NCI-H510A (cell line): ENCODE measurements at places on chromosomes 11 and 22.

DNA sequence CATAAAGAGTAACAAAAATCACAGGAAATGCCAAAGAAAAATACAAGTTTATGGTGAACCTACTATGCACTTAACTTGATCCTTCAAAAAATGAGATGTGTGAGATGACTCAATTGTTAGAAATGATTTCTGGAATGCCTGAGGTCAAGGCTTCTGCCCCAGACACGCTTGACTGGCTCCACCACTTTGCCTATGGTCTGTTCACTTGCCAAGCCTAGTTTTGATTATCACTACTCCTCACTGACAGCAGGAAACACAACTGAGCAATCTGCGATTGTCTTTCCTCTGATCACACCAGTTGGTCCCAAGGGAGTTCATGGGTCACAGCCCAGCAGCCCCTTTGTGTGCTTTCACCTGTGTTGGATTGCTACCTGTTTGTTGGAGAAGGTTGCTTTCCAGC, 20.6 kb upstream of the PRDM10 start:
- DNase-seq: no peak

DNA sequence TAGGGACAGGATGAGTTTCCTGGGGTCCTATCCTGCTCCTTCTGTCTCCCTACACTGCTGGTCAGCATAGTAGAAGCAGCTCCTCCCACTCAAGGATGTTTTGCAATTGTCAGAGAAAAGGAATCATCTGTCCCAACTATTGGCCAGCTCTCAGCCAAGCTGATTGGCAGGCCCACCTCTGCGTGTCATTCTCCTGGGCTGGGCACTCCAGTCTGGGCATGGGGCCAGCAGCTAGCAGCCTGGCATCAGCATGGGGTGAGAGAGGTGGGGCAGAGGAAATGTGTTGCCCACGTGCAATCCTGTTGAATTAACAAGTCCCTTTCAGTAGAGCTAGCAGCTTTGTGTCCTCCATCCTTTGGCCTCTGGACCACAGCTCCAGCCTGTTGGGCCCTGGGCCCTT, 14.1 kb downstream of the ANKK1 start:
- DNase-seq: peak; percentile 87

DNA sequence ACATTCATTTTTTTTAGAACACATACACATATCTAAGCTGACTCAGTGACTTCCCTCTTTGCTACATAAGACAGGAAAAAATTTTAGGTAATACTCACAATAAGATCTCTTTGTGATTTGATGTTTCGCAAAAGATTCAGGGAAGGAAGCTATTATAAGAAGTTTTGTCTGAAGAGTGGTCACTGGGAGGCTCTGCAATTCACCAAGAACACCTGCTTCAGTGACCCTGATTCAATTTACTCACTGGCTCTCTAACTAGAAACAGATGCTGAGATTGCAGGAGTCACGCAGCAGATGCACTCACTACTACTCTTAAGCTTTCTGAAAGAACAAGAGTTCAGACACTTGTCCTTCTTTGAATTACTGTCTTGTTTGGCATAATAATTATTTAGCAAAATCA, 193.6 kb upstream of the DDI1 start:
- no peak for DNase-seq

- no peak for DNase-seq
These were observed 21.6 kb downstream of the RTN4R start for GRCh38 chr22:20246368-20247009.

DNA sequence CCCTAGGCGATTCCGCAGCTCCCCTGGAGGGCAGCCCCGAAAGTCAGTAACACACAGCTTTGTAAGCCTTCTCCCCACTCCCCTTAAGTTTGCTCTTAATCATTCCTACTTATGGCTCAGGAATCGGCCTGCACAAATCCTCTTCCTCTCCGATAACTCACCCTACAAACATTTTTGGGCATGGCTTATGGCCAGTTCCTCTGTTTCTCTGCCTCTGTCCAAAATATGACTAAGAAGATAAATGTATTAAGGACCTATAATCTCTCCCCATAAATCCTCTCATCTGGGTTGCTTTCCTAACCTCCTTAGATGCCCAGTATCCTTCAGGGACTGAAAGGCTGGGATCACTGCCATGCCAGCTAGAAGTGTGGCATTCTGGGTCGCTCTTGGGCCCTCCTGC, 41.0 kb downstream of the PAMR1 start:
- no peak for DNase-seq

- DNase-seq: no peak
These were observed 113.2 kb downstream of the ATG16L2 start for GRCh38 chr11:72927380-72927779.

DNA sequence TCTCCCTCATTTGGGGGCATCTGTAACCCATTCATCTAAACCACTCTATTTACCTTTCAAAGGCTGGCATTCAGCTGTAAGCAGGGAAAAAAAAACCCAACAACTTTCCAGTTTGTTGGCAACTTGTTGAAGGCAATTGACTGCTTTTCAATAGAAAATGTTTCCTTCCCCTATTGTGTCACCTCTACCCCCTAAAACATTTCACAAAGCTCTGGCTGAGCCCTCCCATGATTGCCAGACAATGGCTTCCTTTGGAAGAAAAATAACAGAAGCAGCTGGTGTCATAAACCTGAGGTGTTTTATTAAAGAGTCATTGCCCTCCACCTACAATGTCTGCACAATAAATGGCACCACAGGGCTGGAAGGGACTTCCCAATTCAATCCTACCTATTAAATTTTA, 22.1 kb upstream of the PSMA1 start:
- no peak for DNase-seq

DNA sequence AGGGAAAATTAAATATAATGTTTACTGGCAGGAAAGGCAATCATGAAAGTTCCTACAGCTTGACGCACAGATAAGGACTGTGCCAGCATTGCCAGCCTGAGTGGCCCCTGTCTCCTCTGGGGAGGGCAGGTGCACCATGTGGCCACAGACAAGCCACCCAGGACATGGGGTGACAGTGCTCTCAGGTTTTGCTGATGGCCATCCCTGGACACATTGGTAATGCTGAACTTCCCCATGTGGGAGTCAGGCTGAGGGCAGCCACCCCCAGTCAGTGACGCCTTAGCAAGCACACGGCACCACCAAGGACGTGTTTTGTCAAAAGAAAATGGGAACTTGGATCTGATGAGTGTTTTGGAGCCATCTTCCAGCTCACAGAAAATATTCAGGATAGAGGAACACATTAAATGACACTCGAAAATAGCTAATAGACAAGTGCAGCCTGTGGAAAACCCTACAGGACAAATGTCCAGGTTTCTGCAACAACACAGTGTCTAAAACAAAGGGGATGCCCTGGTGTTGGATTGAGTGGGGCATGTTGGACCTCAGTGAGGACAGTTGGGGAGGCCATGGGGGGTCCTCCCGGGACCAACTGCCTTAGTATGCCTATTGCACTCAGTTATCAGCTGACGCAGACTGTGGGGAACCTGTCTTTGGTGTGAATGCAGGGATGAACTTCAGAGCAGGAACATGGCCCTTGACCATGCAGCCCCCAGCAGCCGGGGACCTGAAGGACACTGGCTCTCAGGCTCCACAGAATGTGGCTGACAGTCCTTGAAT, 1450.5 kb downstream of the BRD1 start:
- no peak for DNase-seq

DNA sequence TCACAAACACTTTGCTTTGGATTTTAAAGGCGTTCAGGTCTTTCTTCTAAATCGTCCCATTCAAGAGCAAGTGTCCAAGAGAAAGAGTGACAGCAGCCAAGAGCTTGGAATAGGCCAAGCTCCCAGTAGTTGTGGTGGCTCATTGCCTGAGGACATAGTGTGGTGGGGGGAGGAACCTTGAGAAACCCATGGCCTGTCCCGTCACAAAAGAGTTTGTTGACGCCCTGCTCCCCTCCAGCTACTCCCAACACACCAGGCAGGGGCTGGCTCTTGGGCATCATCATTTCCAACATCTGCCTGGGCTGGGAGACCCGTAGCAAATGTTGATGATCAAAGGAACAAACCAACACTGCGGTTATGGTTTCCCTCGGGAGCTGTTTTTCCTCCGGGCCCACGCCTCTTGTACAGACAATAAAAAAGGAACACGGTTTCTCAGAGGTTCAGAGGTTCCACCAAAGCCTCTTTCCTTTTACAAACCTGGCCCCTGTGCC, 20.8 kb downstream of the FADS3 start:
- no peak for DNase-seq

GRCh38 chr22:22692707-22693530, 48.5 kb downstream of the GGTLC2 start:
- DNase-seq: peak; percentile 30

DNA sequence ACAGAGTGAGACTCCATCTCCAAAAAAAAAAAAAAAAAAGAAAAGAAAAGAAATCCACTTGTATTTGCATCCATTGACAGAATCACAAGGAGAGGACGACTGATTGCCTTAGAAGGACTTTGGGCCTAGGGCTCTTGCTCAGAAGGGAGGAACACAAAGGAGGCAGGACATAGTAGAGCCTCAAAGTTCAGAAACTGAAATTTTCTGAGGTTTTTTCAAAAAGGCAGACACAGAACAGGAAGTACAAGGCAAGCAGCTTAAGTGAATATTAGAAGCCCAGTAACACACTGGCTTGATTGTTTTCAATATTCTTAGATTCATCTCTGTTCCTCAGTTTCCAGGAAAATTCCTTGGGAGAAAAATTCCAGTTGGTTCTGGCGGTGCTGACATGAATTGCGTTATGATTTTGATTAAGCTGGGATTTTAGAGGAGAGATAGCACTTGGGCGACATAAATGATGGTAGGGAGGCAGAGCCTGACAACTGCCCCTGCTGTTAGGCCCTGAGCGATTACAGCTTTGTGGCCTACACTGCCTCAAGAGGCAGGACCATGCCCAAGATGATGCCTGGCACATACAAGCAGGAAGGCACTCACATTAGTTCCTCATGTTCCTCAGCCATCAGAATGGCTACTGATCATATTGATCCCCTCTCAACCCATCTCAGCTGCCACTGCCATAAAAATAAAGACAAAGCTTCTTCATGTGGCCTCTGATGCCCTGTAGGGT, 15.3 kb downstream of the CLPB start:
- no peak for DNase-seq

DNA sequence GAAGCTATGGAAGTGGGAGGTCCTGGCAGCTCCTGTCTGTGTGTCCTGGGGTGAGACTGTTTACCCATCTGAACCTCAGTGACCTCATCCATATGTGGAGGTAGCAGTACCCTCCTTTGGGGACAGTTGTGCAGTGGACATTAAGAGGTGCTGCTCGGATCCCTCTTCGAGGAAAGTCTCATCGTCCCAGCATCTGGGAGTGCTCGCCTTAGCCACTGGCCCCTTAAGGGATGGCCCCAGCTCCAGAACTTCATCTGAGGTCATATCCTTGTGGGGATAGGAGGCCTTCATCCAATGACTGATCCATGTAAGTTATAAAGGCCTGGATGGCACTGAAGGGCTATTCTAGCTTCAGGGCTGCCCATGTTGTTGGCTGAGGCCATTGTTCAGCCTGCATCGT, 538.1 kb downstream of the MIAT start:
- DNase-seq: no peak

GRCh38 chr11:118684187-118684586, 4.7 kb upstream of the TREH start:
- no peak for DNase-seq

DNA sequence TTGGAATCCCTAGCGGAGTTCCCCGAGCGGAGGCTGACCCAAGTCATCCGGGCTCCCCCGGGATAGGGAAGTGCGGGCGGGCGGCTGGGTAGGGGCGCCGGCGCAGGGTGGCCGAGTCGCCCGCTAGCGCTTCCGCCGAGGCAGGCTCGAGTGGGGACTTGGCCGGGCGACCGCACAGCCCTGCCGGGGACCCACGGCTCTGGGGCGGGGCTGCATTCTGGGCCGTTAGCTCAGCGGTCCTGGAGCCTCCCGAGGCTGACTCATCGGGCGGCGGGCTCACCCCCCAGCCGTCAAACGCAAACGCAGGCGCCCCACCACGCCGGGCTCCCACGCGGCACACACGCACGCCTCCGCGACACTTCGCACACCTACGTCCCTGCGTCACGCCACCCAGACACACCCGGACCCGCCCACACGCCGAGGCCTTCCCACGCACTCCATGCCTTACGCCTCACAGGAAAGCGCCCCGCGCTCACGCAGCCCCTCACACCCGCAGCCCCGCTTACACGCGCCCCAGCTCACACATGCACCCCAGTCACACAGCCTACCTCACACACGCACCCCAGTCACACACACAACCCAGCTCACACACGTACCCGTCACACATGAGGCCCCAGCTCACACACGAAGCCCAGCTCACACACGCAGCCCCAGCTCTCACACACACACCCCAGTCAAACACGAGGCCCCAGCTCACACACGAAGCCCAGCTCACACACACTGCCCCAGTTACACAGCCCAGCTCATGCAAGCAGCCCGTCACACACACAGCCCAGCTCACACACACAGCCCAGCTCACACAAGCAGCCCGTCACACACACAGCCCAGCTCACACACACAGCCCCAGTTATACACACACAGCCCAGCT, 1.2 kb downstream of the PHLDB1 start:
- DNase-seq: no peak

DNA sequence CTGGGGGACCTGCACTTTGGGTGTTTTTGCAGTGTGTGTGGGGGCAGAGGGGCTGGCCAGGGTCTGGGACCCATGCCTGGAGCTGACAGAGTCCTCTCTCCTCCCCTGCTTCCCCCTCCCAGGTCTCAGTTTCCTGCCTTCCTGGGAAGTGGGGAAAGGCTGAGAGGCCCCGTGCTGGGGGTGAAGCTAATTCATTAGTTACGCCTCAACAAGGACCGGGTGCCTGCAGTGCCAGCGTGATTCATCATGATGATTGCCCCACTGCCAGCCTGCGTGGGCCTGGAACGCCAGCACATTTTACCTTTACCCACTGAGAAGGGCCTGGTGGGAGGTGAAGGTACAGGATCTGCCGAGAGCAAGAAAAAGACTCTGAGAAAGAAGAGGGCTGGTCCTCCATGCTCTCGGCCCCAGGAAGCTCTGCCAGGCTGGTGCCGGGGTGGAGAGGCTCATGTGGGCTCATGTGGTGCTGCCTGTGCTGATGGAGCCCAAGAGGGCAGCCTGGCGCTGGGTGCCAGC, 2.9 kb upstream of the LRRC10B start:
- no peak for DNase-seq
